ENCODE measurements at places on chromosomes 16 and 17.

DNA sequence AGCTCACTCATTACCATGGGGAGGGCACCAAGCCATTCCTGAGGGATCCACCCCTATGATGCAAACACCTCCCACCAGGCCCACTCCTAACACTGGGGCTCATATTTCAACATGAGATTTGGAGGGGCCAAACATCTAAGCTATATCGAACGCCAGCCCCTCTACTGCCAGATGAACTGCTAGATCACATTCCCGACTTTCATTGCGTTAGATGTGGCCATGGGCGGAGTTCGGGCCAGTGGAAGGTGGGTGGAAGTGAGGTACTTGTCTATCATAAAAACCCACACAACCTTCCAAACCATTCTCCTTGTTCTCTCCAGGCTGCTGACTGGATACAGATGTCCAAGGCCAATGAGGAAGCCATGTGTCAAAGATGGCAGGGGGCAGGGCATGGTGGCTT is 27.0 kb upstream of the ANKRD40CL start:
- no peak for DNase-seq

DNA sequence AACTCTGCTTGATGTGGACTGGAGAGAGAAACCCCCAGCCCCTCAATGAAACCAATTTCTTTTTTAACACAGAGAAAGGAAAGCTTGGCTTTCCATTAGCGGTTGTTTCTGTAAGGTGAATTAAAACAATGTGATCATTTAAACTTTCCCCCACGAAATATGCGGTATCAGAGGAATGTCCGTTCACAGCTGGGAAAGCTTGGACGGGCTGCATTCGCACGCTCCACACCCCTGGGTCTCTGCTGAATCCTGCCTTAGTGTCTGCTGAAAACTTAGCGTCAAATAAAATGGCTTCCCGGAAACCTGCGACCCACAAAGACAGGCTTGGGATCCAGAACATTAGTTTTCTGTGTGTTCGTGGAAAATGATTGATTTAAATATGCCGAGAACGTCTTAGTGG is 71.7 kb downstream of the C16orf95 start:
- no peak for DNase-seq

- DNase-seq = peak; percentile 6
Measured at GRCh38 chr17:34706029-34706428, 126.6 kb downstream of the TMEM132E start.

GRCh38 chr17:81294512-81295030 is 536 bp downstream of the SLC38A10 start:
- DNase-seq = peak; percentile 22

DNA sequence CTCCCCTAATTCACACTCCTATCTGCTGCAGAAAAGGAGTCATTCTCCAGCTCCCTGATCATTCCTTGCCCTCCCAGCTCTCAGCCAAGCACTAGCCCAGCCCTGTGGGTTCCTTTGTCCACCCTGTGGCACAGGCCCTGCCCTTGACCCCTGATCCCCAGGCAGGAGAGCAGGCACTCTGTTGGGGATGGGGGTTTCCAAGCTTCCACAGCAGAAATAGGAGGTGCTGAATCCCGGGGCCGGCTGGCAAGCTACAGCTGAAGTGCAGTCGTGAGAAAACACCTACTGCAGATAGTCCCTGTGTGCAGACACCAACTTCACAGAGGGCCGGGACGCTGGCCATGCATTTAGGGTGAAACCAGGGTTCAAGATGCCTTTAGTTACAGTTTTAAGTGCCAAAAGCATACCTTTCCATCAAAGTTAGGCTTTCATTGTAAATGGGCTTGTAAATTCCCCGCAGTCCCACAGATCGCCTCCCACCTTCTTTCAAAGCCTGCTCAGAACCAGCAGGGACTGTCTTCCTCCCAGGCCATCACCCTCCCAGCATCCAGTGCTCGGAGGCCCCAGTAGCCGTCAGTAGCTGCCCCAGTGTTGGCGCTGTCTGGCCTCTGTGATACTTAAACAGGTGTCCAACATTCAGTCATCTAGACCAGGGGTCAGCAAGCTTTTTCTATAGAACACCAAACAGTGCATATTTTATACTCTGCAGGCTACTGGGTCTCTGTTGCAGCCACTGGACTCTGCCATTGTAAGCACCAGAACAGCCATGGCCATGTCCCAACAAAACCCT is 10.6 kb downstream of the CPSF4L start:
- DNase-seq = no peak

GRCh38 chr17:37725021-37725595 is 19.8 kb downstream of the HNF1B start:
- DNase-seq = no peak

GRCh38 chr17:73410586-73411312 is 98.9 kb upstream of the CDC42EP4 start:
- no peak for DNase-seq

GRCh38 chr17:48148029-48148770 is 40.6 kb downstream of the SNX11 start:
- DNase-seq = peak; percentile 45

DNA sequence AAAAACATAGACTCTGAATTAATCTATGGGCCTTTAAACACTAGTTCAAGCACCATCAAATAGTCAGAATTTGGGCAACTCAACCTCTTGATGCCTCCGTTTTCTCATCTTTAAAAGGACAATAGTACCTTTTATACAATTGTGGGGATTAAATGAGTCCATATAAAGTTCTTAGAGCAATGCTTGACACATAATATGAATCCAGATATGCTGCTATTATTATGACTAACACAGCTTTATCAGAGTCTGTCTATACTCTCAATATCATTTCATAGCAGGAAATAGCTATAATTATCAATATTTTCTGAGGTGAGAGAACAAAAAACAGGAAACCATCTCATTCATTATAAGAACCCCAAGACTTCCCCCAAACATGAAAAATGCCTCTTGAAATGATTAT is 430.5 kb upstream of the XYLT1 start:
- no peak for DNase-seq

- peak; percentile 25 for DNase-seq
Measured at GRCh38 chr17:14871921-14872320, 393.2 kb downstream of the PMP22 start.

- DNase-seq = no peak
Measured at GRCh38 chr16:71974068-71974818, 26.0 kb downstream of the PKD1L3 start.

- no peak for DNase-seq
Measured at GRCh38 chr17:4501295-4501949, 2.7 kb downstream of the SPNS2 start.

DNA sequence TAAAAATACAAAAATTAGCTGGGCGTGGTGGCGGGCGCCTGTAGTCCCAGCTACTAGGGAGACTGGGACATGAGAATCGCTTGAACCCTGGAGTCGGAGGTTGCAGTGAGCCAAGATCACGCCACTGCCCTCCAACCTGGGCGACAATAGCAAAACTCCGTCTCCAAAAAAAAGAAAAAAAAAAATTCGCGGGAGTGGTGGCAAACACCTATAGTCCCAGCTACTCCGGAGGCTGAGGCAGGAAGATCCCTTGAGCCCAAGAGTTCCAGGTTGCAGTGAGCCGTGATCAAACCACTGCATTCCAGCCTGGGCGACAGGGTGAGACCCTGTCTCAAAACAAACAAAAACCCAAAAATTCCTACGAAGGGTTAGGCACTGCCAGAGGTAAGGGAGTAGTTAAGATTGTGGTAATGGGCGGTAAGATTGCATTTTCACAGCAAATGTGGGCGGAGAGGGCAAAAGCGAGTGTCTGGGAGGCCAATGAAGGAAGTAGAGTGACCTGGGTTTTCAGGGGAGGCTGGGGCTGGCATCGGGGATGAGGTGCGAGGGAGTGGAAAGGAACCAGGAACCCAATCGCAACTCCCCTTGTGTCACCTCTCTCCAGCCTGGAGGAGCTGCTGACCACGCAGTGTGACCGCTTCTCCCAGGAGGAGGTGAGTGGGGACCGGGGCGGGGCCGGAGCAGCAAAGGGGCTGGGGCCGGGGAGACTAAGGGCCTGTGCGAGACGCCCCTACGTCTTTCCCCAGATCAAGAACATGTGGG is 2.6 kb downstream of the MYL11 start:
- DNase-seq = no peak

- DNase-seq = no peak
Measured at GRCh38 chr17:75228305-75228704, 22.8 kb downstream of the NUP85 start.

DNA sequence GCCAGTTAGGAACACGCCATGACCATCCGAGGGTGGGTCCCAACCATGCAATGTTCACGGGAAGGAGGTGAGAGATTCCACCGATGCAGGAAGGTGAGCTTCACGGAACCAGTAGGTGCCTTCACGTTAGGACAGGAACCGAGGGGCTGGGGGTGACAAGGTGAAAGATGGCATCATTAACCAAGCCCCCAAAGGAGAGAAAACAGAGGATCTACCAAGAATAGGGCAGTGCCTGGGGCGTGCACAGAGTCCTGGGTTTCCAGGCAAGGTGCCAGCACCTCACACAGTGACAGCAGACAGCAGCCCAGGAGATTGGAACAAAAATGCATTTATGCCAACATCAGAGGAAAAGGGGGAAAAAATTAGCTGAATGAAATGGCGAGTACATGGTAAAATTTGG is 137.9 kb downstream of the GSG1L start:
- no peak for DNase-seq

DNA sequence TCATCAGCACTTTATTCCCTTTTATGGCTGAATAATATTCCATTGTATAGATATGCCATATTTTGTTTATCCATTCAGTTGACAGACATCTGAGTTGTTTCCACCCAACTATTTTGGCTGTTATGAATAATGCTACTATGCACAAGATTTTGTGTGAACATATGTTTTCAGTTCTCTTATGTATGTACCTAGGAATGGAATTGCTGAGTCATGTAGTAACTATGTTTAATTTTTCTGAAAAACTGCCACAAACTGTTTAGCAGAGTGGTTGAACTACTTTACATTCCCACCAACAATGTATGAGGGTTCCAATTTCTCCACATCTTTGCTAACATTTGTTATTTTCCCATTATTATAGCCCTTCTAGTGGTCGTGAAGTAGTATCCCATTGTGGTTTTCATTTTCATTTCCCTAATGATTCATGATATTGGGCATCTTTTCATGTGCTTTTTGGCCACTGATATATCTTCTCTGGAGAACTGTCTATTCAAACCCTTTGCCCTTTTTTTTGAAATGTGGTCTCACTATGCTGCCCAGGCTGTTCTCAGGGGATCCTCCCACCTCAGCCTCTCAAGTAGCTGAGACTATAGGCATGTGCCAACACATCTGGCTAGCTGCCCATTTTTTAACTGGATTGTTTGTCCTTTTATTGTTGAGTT is 26.3 kb downstream of the SMURF2 start:
- DNase-seq = peak; percentile 91

All from EL (cell line).